Tongue (tissue), 3 donors: ENCODE measurements at places on chromosomes 7 and 10. TPM values are rescaled to one million over a fixed set of nuclear protein-coding genes. Genes with fewer than 3 reads are reported as not detected.
A peak's percentile ranks its signal among the peaks of the same experiment; 100 is the strongest.

DNA sequence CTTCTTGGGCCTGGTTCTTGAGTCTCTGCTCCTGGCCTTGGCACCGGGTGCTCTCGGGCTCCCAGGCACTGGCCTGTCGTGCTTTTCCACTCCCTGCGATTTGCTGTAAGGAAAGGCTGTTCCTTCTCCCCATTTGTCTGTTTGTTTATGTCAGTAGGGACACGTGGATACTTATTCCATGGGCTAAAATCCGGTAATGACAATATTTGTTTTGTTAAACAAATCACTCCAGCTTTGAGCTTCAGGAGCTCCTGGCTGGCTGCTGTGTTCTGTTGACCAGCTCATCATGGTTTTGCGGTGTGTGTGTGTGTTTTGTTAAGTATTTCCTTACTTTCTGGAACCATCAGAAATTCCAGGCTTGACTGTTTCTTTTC lies 17.5 kb upstream of the JAKMIP3 start:
- DNase-seq = peak; percentile 9

DNA sequence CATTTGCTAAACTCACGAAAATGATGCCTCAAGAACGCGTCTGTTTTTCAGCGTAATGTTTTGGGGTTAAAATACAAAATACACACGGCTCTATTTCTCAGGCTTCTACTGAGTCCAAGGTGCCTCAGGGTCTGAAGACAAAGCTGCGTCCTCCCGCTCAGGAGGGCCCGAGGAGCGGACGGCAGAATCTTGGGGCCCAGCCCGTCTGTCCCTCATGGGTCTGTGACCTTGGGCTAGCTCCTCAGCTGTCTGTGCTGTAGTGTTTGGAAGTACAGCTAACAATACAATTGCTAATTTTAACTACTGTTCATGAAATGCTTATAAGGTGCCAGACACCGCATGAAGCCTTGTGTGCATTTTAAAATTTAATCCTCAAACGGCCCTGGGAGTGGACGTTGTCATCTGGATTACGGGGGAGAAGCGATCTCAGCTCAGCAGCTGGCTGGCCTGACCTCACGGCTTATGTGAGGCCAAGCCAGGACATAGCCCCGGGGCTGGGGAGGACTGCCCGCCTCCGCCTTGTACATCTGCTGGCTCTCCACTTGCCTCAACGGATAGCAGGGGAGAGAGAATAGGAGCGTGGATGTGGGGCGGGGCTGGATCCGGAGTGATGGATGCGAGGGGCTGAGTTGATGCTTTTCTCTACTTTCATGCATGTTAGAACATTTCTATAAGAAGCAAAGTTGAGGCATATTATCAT lies 357.4 kb downstream of the GLRX3 start:
- no peak for DNase-seq

Gene LMOD2
- 135 TPM for total RNA-seq

DNA sequence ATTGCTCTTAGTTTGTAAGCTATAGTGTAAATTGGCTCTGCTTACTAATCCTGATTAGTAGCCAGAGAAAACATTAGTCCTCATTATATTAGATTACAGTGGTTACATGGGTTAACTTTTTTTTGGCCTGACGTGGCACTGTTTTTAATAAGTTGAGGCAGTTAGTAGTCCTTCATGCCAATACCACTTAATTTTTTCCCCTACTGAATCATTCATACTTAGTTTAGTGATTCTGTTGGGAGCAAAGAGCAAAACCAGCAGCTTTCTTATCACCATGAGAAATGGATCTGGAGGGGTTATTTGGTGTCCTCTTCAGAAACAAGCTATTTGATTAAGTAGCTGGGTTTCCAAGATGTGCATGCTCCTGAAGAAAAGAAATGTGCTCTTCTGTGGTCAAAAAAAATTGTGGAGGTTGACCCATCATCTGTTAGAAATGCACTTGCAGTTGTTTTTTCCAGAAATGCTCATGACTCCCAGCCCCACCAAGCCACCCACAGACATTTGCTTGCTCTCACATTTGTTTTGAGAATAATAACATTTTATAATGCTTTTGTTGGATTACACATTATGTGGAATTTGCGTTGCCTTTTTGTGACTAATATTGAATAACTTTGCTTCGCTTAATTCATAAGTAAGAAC lies 258.5 kb downstream of the HDAC9 start:
- no peak for DNase-seq

Gene CRTAC1
- 2.6 TPM for total RNA-seq

DNA sequence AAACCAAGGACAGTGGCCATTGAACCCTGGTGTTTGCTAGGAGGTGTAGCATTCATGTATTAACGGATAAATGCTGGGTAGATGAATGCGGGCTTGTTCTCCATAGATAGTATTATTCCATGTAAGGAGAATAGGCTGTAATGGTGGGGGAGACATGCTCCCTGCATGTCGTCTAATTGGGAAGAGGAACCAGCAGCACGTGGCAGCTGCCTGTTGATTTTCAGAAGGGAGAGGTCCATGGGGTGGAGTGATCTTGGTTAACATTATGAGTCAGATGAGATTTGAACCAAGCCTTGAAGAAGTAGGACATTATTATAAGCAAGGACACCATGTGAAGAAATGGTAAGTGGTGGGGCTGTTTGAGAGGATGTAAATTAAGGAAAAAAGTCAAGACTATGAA lies 112.5 kb downstream of the WNT2 start:
- no peak for DNase-seq

GRCh38 chr10:131429942-131430341 lies 118.4 kb upstream of the TCERG1L start:
- peak; percentile 60 for DNase-seq

- peak; percentile 44 for DNase-seq
These were observed 266.0 kb downstream of the USP6NL start for GRCh38 chr10:11345224-11346054.

DNA sequence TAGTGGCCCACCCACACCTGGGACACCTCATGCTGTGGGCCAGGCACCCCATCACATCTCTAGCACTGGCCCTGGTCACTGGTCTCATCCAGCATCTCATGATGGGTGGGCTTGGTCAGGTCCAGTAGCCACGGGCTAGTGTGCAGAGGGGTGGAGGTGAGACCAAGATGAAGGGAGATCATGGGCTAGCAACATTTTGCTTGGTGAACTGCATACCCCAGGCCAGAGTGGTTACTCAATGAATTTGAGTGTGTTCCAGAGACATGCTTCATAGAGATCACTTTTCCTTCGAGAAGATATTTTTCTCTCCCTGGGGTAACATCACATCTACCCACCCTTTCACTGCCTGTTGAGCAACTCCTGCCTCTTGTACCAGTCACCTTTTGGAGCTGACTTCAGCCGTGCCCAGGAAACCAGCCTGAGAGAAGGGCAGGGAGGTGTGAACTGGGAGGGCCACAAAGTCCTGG lies 44.2 kb downstream of the MINDY4 start:
- no peak for DNase-seq

- DNase-seq = peak; percentile 69
These were observed 504 bp upstream of the BMPER start for GRCh38 chr7:33904681-33905388.

Gene FRMPD2
- not detected for total RNA-seq

DNA sequence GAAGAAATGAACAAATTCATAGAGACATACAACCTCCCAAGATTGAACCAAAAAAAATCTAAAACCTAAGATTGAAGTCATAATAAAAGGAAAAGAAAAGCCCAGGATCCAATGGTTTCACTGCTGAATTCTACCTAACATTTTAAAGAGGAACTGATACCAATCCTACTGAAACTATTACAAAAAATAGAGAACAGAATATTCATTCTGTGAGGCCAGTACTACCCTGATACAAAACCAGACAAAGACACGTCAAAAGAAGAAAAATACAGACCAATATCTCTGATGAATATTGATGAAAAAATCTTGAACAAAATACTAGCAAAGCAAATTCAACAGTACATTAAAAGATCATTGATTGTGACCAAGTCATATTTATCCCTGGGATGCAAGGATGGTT lies 128.5 kb upstream of the STEAP1 start:
- DNase-seq = no peak

DNA sequence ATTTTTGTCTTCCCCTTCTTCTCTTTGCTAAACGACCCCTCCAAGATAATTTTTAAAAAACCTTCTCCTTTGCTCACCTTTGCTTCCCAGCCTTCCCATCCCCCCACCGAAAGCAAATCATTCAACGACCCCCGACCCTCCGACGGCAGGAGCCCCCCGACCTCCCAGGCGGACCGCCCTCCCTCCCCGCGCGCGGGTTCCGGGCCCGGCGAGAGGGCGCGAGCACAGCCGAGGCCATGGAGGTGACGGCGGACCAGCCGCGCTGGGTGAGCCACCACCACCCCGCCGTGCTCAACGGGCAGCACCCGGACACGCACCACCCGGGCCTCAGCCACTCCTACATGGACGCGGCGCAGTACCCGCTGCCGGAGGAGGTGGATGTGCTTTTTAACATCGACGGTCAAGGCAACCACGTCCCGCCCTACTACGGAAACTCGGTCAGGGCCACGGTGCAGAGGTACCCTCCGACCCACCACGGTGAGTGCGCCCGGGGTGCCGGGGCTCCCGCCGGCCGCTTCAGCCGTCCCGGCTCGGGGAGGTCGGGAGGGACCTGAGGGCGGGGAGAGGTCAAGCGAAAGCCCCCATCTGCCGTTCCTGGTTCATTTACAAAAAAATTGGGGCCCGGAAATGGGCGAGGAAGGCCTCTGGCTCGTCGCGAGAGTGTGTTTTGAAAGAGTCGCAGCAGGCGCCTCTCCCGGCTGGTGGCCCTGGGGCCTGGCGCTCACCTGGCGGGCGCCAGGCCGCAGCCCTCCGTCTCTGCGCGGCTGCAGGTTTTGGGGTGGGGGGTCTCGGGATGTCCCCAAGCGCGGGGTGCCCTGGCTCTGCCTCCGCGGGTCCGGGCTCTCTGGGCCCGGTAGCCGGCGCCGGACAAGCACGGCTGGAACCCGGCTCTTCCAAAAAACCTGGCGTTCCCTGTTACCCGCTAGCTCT lies 1.2 kb downstream of the GATA3 start:
- no peak for DNase-seq

GRCh38 chr10:99533496-99534449 lies 1.0 kb downstream of the NKX2-3 start:
- no peak for DNase-seq

Gene OR2A1
- 0.10 TPM for total RNA-seq

Gene PDE6C
- not detected for total RNA-seq

Gene CCDC146
- 16.9 TPM for total RNA-seq

DNA sequence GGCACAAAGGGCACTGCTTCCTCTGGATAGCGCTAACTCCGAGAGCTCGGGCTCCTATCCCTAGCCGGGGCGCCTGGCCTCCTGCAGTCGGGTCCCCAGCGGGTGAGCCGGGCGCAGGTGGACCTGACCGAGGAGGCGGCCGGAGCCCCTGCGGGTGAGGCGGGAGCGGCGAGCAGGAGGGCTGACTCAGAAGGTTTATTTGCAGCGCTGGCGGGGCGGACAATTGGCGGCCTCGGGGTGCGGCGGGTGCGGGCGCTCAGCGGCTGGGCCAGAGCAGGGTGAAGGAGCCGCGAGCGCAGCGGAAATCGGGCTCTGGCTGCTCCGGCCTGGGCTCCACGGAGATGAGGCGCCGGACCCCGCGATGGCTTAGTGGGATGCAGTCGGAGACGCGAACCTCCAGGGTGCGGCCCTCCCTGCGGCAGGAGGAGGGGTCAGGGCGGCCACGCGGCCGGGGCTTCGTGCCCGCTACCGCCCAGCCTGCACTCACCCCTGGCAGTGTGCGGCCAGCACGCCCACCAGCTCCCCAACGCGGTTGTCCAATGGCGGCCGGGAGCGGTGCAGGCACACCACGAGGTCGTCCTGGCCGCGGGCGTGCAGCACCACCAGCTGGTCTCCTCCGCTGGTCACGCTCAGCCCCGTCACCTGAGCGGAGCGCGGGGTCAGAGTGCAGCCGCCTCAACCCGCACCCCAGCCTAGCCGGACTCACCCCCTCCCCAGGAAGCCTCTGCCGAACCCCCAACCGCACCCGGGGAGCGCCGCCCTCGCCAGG lies 16.1 kb downstream of the MYO1G start:
- peak; percentile 67 for DNase-seq

- peak; percentile 89 for DNase-seq
These were observed 30.8 kb upstream of the ZNF32 start for GRCh38 chr10:43679509-43679908.

Gene CALHM1
- total RNA-seq = 0.10 TPM

DNA sequence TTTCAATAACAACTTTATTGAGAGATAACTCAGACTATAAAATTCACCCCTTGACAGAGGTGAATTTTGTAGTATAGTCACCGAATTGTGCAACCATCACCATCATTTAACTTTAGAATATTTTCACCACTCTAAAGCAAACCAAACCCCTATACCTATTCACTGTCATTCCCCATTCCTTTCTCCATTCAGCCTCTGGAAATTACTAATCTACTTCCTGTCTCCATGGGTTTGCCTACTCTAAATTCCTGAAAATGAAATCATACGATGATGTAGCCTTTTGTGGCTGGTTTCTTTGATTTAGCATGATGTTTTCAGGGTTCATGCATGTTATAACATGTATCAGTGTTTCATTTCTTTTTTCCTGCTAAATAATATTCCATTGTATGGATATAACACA lies 15.6 kb upstream of the LMTK2 start:
- no peak for DNase-seq

DNA sequence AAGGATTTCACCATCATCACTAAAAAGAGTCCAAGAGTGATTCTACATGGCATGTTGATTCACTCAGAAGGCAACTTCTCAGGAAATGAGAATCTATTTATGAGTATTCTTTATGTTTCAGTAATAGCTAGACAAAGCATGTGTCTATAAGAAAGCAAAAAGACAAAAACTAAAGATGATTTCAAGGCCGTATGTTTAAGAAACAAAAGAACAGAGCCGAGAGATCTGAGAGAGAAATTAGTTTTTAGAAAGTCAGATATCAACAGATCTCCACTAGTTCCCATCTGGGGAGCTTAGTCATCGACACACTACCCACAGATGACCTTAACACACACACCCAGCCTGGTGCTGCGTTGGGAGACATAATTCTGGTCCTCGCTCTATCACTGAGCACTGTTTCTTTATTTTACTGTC lies 21.0 kb downstream of the PIP4K2A start:
- no peak for DNase-seq

Gene GDF2
- not detected for total RNA-seq

GRCh38 chr7:96415293-96415940 lies 93.5 kb upstream of the SLC25A13 start:
- DNase-seq = no peak

DNA sequence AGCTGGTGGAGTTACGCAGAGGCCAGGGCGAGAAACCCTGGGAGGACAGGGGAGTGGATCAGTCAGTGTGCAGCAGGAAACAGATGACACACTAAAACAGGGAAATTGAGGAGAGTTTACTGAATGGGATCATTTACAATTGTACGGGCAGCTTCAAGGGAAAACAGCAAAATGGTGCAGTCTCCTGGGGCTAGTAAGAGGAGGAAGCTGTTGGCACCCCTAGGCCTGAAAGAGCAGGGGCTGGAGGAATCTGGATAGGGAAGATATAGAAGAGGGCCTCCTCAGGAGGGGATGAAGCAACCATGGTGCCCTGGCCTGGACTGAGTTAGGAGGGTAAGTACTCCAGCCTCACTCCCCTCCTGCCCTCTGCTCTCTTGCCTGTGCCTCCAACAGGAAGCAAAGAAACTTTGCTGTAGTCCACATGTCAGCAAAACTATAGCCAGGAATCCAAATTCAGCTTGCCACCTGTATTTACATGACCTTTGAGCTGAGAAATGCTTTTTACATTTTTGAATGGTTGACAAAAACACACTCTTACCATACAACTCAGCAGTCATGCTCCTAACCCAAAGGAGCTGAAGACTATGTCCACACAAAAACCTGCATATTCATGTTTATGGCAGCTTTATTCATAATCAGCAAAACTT lies 52.3 kb upstream of the OPN4 start:
- DNase-seq = no peak
